ENCODE measurements at places on chromosomes 6 and 20.

DNA sequence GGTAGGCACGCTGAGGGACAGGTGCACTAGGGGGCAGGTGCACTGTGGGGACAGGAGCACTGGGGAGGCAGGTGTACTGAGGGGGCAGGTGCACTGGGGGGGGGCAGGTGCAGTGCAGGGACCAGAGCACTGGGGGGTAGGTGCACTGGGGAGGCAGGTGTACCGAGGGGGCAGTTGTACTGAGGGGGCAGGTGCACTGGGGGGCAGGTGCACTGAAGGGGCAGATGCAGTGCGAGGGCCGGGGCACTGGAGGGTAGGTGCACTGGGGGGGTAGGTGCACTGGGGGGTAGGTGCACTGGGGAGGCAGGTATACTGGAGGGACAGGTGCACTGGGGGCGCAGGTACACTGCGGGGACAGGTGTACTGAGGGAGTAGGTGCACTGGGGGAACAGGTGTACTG, 39.5 kb downstream of the DAAM2 start:
- DNase-seq, result no peak

GRCh38 chr20:50376888-50377459, 133.2 kb upstream of the PTPN1 start:
- DNase-seq, result no peak

- DNase-seq, result no peak
These were observed 9.4 kb downstream of the ACSS1 start for GRCh38 chr20:25048519-25048952.

DNA sequence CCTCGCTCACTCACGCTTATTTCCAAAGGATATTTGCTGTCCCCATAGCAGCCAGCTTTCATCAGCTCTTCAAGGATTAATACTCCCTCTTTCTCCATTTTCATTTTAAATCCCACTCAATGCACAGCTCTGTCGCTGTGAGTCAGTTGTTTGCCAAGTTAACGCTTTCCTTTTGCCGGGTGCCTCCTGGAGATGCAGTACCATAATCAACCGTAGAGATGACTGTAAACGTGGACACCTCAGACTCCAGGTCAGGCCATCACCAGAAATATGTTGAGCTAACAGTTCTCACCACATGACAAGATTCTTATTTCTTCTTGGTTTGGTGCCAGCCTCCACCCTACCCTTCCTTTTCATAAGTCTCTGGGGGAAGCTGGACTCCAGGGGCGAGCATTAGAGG, 66.6 kb upstream of the TAB2 start:
- no peak for DNase-seq

GRCh38 chr6:149723771-149724417, 6.0 kb upstream of the LATS1 start:
- no peak for DNase-seq

- DNase-seq, result no peak
These were observed 48.4 kb upstream of the THEMIS start for GRCh38 chr6:127949251-127949650.

Measured in Right ventricle myocardium superior (tissue), 1 donor.